ENCODE measurements at places on chromosomes 4 and X.

GRCh38 chr4:124936427-124936826, 223.9 kb upstream of the ANKRD50 start:
- no peak for DNase-seq

DNA sequence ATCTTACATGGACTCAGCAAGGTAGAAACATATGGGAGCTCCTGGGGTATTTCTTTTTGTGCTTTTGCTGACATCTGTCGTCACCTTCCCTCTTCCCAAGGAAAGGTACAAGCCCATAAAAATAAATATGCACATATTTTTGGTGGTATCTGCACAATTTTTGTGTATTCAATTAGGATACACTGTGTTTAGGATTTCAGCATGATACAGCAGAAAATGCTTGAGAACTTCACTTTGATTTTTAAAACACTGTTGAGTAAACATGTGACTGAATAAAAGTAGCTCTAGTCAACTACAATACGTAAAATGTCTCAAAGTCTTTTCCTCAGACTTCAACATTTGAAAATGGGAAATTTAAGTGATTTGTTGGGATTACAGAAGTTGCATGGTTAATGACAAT, 99.4 kb upstream of the SPANXC start:
- no peak for DNase-seq

GRCh38 chr4:138110815-138111214, 131.3 kb downstream of the SLC7A11 start:
- no peak for DNase-seq

DNA sequence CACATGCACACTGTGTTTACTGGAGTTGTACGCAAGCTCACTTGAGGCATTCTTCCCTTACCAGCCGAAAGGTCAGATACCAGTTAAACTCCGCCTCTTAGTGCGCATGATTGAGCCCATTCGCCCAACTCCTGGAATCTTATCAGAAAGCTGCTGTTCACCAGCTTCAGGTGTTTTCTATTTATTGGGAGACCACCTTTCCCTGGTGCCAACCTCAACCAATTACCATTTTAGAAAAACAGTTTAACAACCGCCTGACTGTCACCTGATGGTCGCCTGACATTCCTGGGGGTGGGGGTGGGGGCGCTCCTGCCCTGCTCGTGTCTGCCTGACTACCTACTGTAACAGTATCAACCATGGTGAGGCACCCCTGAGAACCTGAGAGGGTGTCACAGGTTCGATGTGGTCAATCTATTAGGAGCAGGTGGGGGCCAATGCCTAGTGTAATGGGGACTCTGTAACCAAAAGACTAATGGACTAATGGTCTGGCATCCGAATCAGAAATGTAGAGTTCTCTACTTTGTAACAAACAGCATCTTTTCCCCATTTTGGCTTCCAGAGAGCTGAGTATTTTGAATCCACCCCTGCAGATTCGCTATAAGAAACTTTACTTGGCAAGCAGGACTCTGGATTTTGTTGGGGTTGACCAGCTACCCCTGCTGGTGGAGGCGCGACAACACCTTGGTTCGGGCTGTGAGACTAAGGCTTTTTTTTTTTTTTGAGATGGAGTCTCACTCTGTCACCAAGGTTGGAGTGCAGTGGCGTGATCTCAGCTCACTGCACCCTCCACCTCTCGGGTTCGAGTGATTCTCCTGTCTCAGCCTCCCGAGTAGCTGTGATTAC, 58.2 kb upstream of the ZNF157 start:
- peak; percentile 36 for DNase-seq

GRCh38 chr4:118898684-118899138, 10.1 kb downstream of the SYNPO2 start:
- DNase-seq, result no peak

DNA sequence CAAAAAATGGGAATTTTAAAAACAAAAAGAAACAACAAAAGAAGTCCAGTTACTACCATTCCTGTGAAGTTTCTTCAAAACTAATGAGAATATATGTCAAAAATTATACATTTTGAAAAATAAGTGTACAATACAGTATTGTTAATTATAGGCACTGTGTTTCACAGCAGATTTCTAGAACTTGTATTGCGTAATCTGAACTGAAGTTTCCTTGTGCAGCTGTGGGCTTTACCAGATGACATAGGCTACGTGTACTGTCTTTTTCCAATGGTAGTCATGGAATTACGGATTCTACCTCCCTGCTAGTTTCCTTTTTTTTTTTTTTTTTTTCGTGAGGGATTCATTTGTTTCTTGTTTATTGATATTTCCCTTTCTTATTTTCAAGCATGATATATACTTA, 113.8 kb upstream of the GABRA2 start:
- no peak for DNase-seq

DNA sequence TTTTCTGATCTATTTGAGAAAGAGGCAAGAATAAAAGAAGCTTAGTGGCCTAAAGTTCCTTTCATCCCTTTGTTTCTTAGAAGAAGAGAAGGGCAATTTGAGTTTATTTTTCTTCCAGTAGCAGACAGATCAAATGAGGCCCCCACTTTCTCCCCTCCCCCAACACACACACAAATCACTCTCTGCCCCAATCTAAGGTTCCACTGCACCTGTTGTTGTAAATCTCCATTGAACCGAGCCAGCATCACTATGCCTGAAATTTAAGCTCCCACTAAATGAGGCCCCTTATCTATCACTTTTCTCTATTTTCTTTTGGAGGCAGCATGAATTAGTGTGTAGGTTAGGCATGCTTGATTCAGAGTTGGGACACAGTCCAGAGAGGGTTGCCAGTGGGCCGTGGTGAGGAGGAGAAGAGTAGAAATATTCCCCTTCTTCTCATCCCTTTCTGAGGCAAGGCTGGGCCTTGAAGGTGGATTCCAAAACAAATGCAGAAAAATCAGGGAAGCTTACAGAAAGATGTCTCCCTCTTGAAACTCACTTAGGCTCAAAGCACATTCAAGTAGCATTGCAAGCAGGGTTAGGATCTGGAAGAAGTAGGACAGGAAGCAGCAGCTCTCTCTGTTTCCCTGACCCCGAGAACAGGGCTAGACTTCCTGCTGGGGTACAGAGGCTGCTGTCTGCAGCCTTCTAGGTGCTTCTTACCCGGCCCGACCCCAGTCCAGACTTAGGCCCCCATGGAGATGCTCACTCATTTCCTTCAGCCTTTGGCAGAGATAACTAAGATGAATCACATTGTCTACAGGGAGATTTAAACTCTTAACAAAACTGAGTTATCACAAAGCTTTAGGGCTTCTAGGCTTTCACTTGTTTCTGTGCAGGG, 70.7 kb downstream of the RASL11B start:
- DNase-seq, result no peak

- no peak for DNase-seq
Observed at GRCh38 chr4:132823419-132823818, 325.7 kb upstream of the PCDH10 start.

GRCh38 chr4:27666943-27667342, 806.3 kb downstream of the STIM2 start:
- DNase-seq, result no peak

- DNase-seq, result no peak
Observed at GRCh38 chr4:151671541-151672059, 89.2 kb downstream of the GATB start.

DNA sequence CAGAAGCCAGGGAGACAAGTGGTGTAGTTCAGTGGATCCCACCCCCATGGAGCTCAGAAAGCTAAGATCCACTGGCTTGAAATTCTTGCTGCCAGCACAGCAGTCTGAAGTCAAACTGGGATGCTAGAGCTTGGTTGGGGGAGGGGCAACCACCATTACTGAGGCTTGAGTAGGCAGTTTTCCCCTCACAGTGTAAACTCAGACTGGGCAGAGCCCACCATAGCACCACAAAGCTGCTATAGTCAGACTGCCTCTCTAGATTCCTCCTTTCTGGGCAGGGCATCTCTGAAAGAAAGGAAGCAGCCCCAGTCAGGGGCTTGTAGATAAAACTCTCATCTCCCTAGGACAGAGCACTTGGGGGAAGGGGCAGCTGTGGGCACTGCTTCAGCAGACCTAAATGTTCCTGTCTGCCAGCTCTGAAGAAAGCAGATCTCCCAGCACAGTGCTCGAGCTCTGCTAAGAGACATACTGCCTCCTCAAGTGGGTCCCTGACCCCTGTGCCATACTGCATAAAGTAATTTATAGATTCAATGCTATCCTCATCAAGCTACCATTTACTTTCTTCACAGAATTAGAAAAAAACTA, 163.2 kb downstream of the HHIP start:
- no peak for DNase-seq

- DNase-seq, result no peak
Observed at GRCh38 chrX:101785142-101785541, 125.5 kb upstream of the ARMCX2 start.

DNA sequence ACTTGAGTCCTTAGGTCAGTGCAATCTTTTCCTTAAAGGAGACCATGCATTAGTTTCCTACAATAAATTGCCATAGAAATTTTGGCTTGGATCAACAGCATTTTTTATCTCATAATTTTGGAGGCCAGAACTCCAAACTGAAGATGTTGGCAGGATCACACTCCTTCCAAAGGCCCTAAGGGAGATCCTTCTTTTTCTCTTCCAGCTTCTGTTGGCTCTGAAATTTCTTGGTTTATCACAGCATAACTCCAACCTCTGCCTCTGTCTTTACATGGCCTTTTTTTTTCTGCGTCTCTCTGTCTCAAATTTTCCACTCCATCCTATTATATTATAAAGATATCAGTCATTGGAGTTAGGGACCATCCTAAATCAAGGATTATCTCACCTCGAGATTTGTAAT, 282.2 kb downstream of the STIM2 start:
- no peak for DNase-seq

DNA sequence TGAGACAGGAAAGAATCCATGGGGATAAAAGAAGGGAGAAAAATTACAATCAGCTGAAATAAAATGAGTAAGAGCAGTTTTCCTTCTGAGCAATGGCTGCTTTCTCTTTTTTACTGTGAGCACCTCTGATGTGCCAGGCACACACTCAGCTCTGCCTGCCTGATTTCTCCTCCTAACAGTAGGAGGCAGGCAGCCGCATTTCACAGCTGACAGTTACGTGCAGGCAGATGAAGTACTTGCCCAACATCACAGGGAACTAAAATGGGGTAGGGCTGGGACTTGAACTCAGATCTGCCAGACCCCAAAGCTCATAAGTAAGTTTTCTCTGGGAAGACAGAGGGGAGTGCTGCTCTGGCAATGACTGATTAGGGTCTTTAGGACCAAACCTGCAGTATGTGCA, 54.6 kb downstream of the C4orf50 start:
- DNase-seq, result no peak

- no peak for DNase-seq
Observed at GRCh38 chr4:38603652-38604051, 60.3 kb upstream of the KLF3 start.

DNA sequence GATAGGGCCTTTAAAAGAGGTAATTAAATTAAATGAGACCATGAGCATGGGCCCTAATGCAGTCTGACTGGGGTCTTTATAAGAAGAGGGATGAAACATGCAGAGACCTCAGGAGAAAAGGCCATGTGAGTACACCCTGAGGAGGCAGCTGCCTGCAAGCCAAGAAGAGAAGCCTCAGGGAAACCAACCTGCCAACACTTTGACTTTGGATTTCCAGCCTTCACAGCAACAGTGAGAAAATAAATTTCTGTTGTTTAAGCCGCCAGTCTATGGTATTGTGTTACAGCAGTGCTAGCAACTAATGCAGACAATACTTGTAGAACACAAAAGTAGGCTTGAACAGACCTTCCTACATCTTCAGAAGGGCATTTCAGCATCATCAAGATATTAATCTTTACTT, 52.3 kb downstream of the SMAD1 start:
- DNase-seq, result no peak

DNA sequence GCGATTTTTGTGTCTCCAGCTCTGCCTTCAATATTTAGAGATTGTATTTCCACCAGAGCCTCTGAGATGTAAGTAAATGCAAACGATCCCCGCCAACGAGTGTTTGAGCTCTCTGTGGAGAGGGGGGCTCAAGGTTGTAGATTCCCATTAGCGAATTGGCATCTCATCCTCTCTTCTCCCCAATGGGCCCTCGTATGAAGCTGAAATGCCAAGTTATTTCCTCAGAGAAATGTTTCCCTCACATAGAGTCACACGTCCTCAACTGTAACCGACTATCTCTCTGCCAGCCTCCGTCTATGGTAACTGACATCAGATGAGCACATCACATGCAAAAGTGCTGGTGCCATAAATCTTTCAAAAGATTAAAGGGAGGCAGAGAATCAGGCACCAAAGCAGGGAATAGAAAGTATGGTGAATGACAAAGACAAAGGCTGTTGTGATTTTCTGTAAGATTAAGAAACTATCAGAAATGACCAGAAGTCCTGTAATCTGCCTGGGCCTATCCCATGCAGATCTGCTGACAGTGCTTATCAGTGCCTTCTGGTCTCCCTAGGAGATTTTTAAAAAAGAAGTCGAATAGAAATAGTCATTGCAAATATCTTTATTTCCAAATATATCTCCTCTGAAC, 157.1 kb downstream of the PDGFRA start:
- DNase-seq, result no peak

DNA sequence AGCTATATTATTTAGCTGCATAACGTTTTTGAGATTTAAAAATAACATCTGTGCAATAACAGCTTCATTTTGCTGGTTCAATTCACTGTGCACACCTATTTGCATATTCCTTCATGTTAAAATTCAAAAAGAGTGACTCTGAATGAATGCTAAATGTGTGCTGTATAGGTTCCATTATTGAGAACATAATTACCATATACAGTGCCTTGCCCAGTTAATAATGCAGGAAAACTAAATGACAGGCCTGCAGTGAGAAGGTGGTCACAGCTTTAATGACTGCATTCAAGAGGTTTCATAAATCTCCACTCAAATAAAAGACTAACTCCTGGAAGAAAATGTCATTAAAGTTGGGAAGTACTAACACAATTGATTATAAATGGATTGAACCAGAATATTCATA, 1183.2 kb upstream of the ADGRL3 start:
- no peak for DNase-seq

DNA sequence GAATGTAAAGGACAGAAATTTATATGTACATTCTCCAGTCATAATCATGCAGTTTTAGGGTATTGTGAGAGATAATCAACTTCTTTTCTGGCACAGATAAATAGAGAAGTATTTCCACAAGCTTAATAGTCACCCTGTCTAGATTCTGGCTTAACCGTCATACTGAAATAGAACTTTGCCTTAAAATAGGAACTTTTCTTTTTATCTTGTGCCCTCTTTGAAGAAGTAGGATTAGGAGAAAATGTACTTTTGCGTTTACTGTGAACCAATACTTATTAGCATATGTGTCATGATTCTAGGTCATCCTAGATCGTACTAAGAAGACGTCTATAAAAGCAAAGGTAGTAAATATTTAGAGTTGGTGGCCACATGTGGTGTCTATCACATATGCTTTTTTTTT, 95.4 kb downstream of the NFKB1 start:
- DNase-seq, result no peak

- DNase-seq, result no peak
Observed at GRCh38 chr4:112509243-112510141, 6.5 kb downstream of the NEUROG2 start.

DNA sequence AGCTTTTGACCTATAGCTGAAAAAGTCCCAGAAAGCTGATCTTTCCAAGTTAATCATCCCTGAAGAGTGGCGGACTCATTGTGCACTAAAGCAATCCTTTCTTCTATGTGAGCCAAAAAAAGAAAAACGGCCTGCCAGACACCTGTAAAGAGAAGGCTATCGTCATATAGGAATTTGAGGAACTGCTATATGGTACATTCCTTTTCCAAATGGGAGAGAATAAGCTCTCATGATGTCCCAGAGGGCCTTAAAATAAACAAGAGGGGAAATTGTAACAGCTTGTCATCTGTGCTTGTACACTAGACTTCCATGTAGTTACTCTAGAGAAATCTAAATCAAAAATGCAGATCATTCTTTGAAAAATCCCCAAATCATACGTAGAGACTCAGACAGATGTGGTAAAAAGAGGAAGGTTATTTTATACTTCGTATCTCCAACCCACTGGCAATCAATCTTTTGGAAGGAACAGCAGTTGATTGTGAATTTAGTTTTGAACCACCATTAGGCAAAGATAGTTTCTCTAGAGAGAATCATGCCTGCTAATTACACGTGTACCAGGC, 26.1 kb downstream of the GPR174 start:
- no peak for DNase-seq

Measured in CD4-positive, alpha-beta T cell treated with Interleukin-6 at 100 ng/mL for 8 hours (primary cell).